Stimulated activated CD4-positive, alpha-beta T cell treated with anti-CD3 and anti-CD28 coated beads, Interleukin-1b, Interleukin-23, amount 100 ng/mL, for 4 hours (primary cell): ENCODE measurements at places on chromosomes 2 and 18.

- DNase-seq, result no peak
Observed at GRCh38 chr2:9462313-9462712, 12.0 kb upstream of the IAH1 start.

GRCh38 chr18:3422905-3423304 lies 27.1 kb upstream of the TGIF1 start:
- DNase-seq, result no peak

DNA sequence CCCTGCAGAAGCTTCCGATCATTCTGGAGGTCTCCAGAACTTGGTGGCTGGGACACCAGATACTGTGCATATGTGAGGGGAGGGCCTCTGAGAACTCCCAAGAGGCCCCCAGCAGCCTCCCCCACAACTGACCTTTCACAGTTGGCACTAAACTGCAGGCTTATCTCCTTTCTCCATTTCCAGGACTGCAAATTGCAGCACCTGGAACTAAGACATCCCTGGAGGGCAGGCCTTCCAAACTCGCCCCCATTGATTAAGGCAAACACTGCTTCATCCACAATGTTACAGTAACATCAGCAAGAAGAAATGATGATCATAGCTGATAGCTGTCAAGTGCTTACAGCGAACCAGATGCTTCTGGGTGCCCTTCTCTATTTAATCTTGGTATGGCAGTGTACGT lies 67.9 kb downstream of the TGOLN2 start:
- no peak for DNase-seq

- DNase-seq, result no peak
Observed at GRCh38 chr2:129499747-129500146, 479.7 kb upstream of the RAB6C start.

- DNase-seq, result no peak
Observed at GRCh38 chr2:216362730-216363129, 9.6 kb downstream of the MARCHF4 start.

GRCh38 chr2:62303788-62304187 lies 107.9 kb downstream of the B3GNT2 start:
- DNase-seq, result no peak

GRCh38 chr2:227890495-227891079 lies 19.2 kb downstream of the DAW1 start:
- no peak for DNase-seq

GRCh38 chr2:19362094-19362754 lies 3.8 kb upstream of the OSR1 start:
- no peak for DNase-seq

DNA sequence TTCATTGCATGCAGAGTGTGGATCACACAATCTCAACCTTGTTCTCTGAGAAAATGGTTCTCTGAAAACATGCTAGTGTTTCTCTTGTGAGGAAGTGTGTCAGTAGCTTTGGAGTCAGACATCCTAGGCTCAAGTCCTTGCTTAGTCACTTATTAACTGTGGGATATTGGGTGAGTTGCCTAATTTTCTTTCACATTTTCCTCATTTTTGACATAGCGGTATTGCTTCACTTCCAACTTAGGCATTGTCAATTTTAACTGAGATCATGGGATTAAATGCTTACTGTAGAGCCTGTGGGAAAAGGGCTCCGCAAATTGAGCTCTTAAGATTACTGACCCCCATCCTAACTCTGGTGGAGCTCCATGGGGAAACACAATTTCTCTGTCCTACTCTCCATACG lies 622.2 kb downstream of the CNTNAP5 start:
- DNase-seq, result no peak

GRCh38 chr18:60413944-60414547 lies 41.5 kb upstream of the MC4R start:
- no peak for DNase-seq

GRCh38 chr2:28506112-28506910 lies 10.5 kb downstream of the PLB1 start:
- DNase-seq, result no peak

GRCh38 chr2:71858071-71858470 lies 289.6 kb downstream of the CYP26B1 start:
- no peak for DNase-seq

DNA sequence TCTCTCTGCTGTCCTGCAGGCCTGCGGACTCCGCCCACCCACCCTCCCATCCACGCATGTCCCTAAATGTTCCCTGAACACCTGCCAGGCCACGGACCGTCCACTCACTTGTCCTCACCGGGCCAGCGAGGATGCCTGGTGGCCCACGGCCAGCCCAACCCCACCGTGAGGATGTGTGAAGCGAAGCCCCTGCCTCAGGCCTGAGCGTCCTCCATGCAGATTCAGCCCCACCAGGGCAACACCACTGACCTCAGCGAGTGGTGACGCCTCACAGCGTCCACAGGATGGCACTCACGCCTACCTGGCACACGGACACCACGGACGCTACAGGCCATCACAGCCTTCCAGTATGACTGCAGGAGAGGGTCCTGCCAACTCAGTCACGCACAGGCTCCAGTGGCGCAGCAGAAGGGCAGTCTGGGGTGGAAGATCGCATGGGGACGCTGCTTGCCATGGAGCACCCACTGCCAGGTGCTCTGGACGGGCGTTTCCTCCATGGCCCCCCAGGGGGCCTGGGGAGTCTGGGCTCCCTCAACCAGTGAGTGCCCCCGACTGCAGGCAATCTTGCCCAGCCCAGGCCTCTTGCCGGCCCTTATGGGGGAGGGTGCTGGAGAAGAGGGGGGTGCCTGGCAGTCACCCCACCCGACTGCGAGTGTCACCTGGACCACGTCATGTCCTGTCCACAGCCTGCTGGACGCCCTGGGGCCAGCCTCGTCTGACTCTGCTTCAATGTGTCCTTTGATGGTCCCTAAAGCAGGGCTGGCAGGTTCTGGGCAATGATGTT lies 25.4 kb downstream of the HDAC4 start:
- DNase-seq, result no peak

DNA sequence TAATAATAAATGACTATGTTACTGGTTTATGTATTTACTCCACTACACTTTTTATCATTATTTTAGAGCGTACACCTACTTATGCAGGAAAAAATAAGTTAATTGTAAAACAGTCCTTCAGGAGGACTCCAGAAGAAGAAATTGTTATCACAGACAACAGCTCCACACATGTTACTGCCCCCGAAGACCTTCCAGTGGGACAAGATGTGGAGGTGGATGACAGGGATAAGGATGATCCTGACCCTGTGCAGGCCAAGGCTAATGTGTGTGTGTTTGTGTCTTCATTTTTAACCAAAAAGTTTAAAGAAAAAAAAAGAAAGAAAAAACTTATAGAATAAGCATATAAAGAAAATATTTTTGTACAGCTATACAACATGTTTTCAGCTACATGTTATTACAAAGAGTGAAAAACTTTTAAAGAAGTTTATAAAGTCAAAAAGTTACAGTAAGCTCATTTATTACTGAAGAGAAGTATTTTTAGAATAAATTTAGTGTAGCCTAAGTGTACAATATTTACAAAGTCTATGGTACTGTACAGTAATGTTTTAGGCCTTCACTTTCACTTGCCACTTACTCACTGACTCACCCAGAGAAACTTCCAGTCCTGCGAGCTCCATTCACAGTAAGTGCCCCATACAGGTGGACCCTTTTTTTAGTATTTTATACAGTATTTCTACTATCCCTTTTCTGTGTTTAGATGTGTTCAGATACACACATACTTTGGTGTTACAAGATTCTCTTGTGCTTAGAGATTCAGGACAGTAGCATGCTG lies 7.5 kb downstream of the TGFBRAP1 start:
- no peak for DNase-seq

GRCh38 chr2:188645986-188646385 lies 328.2 kb upstream of the COL3A1 start:
- no peak for DNase-seq
